ENCODE measurements at places on chromosomes 12 and 14.

DNA sequence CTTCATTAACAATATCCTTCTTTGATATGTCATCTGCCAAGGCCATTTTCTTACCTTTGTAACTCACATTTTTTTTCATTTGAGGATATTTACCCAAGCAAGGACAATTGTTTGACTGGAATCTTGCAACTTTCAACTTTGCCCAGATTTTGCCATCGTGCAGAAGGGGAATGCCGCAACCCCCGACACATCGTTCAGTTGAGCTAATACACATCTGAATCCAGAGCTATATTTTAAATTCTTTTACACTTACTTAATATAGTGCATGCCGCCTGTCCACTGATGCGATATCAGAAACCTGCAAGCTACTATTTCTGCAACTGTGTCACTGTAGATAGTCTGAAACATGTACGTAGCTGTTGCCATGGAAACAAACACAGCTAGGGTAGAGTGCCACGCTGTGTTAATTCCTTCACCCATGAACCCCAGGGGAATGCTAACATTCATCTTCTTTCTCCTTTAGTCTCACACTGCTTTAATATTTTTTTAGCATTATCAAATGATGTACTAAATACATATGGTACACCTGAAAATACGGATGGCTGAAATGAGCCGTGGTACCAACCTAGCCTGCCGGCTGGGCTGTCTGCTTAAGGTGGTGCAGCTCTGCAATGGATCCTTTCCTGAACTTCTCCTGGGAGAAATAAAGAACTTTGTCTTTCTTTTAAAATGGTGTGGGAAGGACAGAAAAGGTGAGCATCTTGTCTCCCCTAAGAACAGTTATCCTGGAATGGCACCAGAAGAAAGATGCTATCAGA, 77.0 kb upstream of the FOXN3 start:
- peak; percentile 10 for DNase-seq

- DNase-seq: no peak
Measured at GRCh38 chr12:123040106-123040505, 59.6 kb downstream of the ARL6IP4 start.

DNA sequence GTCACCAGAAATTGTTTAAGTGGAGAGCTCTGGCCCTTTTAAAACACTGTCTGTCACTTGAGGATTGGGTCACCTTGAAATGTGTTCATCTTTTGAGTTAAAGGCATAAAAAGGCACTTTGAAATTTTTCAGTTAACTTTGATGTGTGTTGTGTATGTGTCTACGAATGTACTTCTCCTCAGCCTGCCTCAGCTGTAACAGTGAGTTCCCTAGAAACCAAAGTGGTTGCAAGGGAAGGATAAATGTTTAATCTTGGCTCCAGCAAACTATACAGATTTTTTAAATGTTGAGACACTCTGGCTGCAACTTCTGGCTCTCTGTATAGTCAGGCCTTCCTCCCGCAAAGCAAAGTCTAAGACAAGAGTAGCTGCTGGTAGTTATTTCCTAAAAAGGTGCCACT, 8.3 kb downstream of the DERA start:
- DNase-seq: no peak

GRCh38 chr12:47221256-47222023, 141.7 kb upstream of the AMIGO2 start:
- DNase-seq: no peak

DNA sequence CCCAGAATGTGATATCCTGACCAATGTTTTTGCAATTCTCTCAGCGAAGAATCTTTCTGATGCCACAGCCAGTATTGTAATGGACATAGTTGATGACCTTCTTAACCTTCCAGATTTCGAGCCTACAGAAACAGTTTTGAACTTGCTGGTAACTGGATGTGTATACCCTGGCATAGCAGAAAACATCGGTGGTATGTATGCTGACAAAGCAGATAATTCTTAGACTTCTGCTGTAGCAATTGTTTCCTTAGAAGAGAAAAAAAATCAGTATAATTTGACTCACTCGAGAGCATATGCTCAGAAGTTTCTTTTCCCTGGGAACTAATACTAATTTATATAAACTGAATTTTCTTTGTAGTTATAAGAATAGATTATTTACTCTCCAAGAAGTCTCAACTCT, 58.2 kb downstream of the UTP20 start:
- DNase-seq: no peak
